HFFc6 (cell line): ENCODE measurements at places on chromosomes 3 and 15. TPM values are rescaled to one million over a fixed set of nuclear protein-coding genes. Genes with fewer than 3 reads are reported as not detected.

DNA sequence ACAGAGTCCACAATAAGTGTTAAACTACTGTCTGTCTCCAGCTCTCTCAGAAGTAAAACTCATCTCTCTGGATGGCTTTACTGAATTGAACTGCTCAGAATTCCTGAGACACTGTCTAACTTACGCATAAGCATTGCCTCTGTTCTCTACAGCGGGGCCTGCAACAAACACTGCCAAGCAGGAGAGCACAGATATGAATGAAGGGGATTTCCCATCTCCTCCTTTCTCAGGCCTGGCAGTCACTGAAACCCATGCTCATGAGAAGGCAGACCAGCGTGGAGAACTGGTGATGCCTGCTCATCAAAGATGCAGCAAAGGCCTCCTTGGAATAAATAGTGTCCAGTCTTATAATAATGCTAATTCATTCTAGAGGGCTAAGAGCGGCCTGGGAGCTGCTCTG is 10.3 kb downstream of the RASGRP1 start:
- peaks cover 46% of the 10 kb centered on the region for H3K4me1 ChIP-seq
- no peak for DNase-seq
- no peak overlapping the region for H3K27ac ChIP-seq
- no peak overlapping the region for H3K4me3 ChIP-seq
- peaks cover 2% of the 10 kb centered on the region; the same call in 1 of the 2 replicates for H3K27me3 ChIP-seq

DNA sequence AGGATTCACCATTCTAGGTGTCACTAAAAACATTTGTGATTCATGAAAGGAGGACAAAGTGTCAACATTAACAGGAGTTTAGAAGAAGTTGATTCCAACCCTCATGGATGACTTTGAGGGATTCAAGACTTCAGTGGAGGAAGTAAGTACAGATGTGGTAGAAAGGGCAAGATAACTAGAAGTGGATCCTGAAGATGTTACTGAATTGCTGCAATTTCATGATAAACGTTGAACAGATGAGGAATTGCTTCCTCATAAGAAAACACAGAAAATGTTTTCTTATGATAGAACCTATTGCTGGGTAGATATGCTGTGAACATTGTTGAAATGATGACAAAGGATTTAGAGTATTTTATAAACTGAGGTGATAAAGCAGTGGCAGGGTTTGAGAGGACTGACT is 23.5 kb upstream of the ATP2C1 start:
- no peaks in the 10 kb centered on the region for H3K36me3 ChIP-seq
- H3K4me1 ChIP-seq = no peaks in the 10 kb centered on the region
- H3K27ac ChIP-seq = no peak overlapping the region
- H3K4me3 ChIP-seq = no peak overlapping the region

- H3K4me1 ChIP-seq = peaks cover 16% of the 10 kb centered on the region
- no peak overlapping the region for H3K27ac ChIP-seq
- H3K4me3 ChIP-seq = no peak overlapping the region
- H3K36me3 ChIP-seq = no peaks in the 10 kb centered on the region
- DNase-seq = peak; percentile 8
These were observed 41.6 kb downstream of the PARP15 start for GRCh38 chr3:122619040-122619439.

DNA sequence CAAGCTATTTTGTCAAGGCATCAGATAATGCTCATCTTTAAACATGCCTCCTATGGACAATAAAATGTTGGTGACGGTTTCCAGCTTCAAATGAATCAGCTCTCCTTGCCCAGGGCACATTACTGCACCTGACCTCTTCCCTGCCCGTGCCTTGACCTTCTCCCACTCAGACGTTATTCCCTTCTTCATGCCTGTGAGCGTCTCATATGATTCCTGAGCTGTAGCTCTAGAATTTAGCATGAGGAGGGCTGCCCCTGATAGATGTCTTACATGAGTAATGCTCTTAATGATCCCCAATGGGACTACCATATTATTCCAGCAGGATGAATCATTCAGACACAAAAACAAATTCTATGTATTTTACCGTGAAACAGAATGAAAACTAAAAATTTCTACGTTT is 762.7 kb downstream of the ROBO1 start:
- DNase-seq = peak; percentile 29
- H3K36me3 ChIP-seq = no peaks in the 10 kb centered on the region
- peak overlapping the region; percentile 34; the same call in 1 of the 2 replicates for H3K27ac ChIP-seq

- no peaks in the 10 kb centered on the region for H3K4me1 ChIP-seq
- H3K27ac ChIP-seq = no peak overlapping the region
- H3K27me3 ChIP-seq = no peaks in the 10 kb centered on the region
- no peak overlapping the region for H3K4me3 ChIP-seq
- DNase-seq = no peak
- no peaks in the 10 kb centered on the region for H3K36me3 ChIP-seq
These were observed 303.8 kb downstream of the CLSTN2 start for GRCh38 chr3:140238646-140239314.

DNA sequence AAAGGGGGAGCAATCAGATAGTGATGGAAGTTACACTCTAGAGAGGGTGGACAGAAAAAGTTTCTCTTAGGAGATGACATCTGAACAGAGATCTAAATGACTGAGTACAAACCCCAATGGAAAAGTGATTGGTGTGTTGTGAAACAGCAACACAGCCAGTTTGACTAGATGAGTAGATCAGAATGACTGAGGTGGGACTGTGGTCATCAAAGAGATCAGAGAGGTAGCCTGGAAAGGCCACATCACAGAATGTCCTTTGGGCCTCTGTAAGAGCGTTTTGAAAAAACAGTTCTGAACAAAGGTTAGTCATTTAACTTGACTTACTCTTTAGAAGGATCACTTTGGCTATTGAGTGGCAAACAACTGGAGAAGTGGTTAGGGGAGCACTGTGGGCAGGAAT is 10.6 kb downstream of the LRRC58 start:
- peaks cover 48% of the 10 kb centered on the region for H3K36me3 ChIP-seq
- no peak for DNase-seq
- H3K4me3 ChIP-seq = no peak overlapping the region
- H3K4me1 ChIP-seq = no peaks in the 10 kb centered on the region

DNA sequence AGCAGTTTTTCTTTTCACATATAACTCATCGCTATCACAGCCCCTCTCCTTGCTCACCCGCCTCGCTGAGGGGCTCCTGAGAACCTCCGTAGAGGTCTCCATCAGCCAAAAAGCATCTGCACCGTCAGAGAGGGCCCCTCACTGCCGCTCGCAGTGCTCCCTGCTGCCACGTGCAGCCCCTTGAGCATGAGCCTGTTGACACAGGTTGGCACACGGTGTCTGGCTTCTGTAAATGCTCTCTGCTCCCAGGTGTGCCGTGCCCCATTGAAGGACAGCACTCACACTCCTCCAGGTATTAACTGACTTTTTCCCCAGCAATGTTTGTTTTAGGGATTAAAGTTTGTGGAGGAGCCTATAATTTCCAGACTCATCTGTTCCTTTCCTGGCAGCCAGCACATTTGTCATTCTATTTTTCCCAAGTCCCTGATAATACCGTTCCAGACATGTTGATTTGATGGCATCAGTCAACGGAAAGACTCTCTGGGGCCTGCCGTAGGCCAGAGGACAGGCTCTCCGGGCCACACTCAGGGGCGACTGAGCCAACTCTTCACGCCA is 2.1 kb upstream of the FURIN start:
- H3K27me3 ChIP-seq = peaks cover 7% of the 10 kb centered on the region
- no peaks in the 10 kb centered on the region for H3K36me3 ChIP-seq
- no peak overlapping the region for H3K27ac ChIP-seq
- no peak for DNase-seq

GRCh38 chr3:163552659-163552966 is 1525.7 kb downstream of the SI start:
- peaks cover 8% of the 10 kb centered on the region; the same call in 1 of the 2 replicates for H3K36me3 ChIP-seq
- H3K27me3 ChIP-seq = no peaks in the 10 kb centered on the region
- H3K4me1 ChIP-seq = no peaks in the 10 kb centered on the region
- H3K27ac ChIP-seq = no peak overlapping the region
- DNase-seq = no peak

GRCh38 chr15:70602834-70603560 is 160.4 kb downstream of the UACA start:
- peaks cover 11% of the 10 kb centered on the region for H3K27me3 ChIP-seq
- H3K4me3 ChIP-seq = no peak overlapping the region
- peaks cover 31% of the 10 kb centered on the region for H3K4me1 ChIP-seq
- H3K27ac ChIP-seq = no peak overlapping the region
- DNase-seq = no peak
- H3K36me3 ChIP-seq = peaks cover 10% of the 10 kb centered on the region; the same call in 1 of the 2 replicates

The STRA6 gene
- 2.8 to 3.2 TPM (median 3.0 TPM) in 3 replicates for total RNA-seq

The GHSR gene
- not detected in 3 replicates for total RNA-seq

The KIF7 gene
- 21.9 to 26.3 TPM (median 26.2 TPM) in 3 replicates for total RNA-seq

The GLDN gene
- total RNA-seq = not detected in 3 replicates
